ENCODE measurements at places on chromosomes 5 and 9.

DNA sequence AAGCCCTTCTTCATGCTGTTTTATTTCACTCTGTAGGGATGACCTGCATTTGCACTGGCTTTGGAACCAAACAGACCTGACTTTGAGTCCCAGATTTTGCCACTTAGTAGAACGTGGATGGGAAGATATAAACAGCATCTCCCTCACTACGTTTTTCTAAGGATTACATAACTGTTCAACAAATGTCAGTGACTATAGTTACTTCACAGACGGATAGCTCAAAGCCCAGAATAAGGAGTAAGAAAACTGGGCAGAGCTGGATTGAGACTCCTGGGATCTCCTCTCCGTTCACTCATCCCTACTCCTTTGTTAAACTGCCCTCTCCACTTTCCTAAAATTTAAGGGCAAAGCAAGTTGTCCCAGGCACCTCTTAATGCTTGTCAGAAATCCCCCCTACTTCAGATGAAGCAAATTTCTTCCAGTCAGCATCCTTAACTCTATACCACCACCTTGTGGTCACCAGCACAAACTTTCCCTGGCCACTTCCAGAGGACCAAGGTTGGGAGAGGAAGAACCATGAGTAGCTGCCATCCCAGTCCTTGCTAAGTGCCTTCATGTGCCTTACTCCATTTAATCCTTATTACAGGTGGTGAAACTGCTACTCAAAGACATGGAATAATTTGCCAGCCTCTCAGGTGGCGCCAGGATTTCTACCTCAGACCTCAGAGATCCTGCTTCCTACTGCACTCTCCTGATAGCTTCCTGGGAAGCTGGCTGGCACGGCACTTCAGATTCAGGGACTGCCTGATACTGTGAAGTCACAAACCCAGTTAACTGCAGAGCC, 38.4 kb downstream of the EGR1 start:
- no peak for DNase-seq

- DNase-seq: no peak
Measured at GRCh38 chr9:123642291-123643278, 286.6 kb downstream of the CRB2 start.

- no peak for DNase-seq
Measured at GRCh38 chr9:133773889-133774655, 35.9 kb upstream of the SARDH start.

DNA sequence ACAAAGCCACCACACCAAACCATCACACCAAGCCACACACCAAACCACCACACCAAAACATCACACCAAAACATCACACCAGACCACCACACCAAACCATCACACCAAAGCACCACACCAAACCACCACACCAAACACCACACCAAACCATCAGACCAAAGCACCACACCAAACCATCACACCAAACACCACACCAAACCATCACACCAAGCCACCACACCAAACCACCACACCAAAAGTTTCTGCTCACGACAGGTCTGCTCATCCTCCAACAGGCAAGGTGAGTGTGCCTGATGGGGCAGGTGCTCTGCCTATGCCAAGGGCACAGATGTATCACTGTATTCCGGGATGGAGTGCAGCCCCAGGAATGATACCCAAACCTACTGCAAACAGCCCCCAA, 87.9 kb upstream of the FSTL4 start:
- DNase-seq: no peak

GRCh38 chr5:8028243-8028642, 159.3 kb downstream of the MTRR start:
- DNase-seq: no peak

- no peak for DNase-seq
Measured at GRCh38 chr5:169667896-169668674, 31.0 kb downstream of the DOCK2 start.

- no peak for DNase-seq
Measured at GRCh38 chr5:141947316-141947715, 10.7 kb downstream of the PCDH12 start.

DNA sequence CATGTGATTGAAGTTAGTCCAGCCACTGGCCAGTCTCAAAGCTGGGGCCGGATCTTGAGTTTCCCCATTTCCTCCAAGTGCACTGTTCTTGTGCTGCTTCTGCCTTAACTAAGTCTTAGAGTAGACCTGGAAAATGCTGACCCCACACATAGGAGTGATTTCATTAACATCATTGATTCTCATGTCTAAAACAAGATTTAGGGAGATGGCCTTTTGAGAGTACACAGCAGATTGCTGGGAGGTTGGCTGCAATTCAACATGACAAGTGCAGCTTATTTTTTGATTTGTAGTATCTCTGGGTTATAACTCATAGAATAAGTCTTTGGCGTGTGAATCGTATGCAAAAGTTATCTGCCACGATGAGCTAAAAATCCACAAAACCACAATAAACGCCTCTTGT, 131.0 kb downstream of the CMYA5 start:
- no peak for DNase-seq

- no peak for DNase-seq
Measured at GRCh38 chr5:73893813-73894212, 267.8 kb downstream of the ARHGEF28 start.

DNA sequence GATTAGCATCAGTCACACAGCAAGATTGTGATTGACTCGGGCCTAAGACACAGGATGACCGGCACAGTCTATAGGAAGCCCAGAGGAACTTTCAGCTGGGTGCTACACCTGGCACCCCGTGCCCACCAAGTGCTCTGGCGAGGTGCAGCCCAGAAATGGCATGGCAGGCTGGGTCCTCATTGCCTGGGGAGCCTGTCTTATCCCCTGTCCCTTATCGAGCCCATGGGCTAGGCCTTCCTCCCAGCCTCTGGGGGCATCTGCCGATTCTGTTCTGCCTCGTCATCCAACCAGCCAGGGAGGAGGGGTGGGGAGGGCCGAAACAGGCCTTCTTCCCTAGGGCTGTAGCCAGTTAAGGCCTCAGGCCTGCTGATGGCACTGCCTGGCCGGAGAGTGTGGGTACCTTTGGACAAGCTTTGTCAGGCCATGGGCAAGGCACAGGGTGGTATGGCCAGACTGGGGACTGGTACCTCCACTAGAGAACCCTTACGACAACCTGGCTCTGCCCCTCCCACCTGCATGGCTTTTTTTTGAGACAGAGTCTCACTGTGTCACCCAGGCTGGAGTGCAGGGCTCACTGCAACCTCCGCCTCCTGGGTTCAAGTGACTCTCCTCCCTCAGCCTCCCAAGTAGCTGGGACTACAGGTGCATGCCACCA, 1.6 kb downstream of the GRK6 start:
- DNase-seq: no peak

DNA sequence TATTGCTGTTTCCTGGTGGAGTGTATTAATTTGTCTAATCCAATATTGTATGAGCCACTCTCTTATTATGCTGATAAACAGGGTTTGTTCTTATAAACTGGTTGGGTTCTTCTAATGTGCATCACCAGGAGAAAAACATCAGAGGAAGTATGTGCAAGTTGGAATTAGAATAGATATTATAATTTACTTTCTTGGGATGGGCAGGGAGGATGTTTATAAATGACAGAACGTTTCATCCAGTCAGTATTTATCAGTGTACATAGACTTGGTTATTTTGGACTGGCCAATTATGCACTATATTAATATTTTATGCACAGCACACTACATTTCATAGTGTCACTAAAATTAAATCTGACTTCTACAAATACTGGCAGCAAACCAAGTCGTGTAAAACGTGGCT, 495.8 kb downstream of the PSAT1 start:
- DNase-seq: no peak

DNA sequence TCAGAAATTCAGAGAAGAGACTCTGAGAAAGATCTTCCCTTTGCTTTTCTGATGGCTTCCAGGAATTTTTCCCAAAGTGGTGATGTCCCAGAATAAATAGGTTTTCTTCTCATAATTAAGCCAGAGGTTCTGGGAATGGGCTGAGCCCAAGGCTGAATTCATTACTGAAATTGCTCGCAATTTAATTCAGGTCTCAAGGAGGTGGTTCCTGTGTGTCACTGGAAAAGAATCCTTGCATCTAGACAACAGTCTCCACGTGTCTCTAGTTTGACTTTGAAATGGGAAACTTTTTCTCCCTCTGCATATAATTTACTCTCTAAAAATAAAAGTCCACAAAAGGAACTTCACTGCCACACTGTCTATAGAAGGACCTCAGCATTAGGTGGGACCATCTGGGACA, 27.8 kb upstream of the STX17 start:
- DNase-seq: no peak

DNA sequence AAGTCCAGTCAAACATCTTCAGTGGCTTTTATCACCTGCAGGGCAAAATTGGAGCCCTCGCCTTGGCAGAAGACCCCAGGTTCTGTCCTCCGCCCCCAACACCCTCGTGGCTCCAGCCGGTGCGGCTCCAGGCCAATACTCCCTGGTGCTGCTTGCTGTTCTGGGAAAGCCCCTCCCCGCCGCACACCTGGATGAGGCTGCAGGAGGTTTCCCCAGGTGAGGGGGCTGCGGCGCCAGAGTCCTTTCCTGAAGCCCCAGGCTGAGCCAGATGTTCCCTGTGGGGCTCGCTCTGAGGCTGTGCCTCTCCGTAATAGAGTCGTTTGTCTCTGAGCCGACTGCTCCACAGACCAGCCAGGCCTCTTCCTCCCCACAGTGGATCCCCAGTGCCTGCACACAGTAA, 375.4 kb upstream of the IRX1 start:
- no peak for DNase-seq

GRCh38 chr9:134965851-134966250, 48.1 kb upstream of the FCN1 start:
- no peak for DNase-seq

- DNase-seq: no peak
Measured at GRCh38 chr9:3768712-3769457, 243.1 kb upstream of the RFX3 start.

GRCh38 chr5:60960591-60960990, 15.6 kb downstream of the NDUFAF2 start:
- DNase-seq: no peak

- DNase-seq: no peak
Measured at GRCh38 chr9:129919277-129919676, 84.0 kb downstream of the USP20 start.

- DNase-seq: no peak
Measured at GRCh38 chr9:29289365-29289764, 1716.1 kb upstream of the C9orf72 start.

DNA sequence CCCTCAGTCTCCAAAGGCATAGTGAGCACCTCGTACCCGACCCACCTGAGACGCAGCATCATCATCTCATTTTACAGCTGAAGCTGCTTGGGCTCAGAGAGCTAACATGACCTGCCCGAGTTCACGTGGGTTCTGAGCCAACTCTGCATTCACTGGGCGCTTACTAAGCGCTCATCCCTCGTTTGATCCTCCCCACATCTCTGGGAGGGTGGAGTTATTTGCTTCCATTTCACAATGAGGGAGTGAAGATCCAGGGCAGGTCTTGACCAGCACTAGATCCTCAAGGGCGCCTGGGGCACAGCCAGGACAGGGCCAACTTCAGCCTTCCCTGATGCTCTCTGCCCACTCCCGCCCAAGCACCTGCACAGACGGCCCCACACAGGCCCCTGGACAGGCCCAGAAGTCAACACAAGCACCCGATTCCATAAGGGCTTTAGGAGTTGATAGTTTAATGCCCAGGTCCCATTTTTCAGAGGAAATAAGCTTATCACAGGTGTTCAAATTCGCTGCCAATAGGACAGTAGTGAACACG, 80.8 kb downstream of the HRH2 start:
- no peak for DNase-seq

DNA sequence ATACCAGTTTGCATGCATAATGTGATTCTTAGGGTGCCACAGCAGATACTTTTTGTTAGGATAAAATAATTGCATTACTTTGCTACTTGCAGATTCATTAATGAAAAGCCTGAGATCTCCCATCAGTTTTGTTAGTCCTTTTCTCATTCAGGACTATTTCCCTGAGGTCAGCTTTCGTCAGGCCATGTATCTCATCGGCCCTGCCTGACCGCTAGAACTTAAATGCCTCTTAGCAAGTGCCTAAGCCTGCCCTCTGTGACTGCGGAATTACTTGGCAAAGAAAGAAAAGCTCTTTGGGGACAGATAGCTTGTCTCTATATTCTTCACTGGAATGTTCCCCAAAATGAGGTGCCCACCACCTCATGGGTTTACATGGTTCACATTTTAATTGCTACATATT, 147.8 kb downstream of the KCTD16 start:
- no peak for DNase-seq

- DNase-seq: no peak
Measured at GRCh38 chr9:117687532-117687931, 16.7 kb upstream of the TLR4 start.

- no peak for DNase-seq
Measured at GRCh38 chr9:115939065-115939765, 214.4 kb upstream of the PAPPA start.

DNA sequence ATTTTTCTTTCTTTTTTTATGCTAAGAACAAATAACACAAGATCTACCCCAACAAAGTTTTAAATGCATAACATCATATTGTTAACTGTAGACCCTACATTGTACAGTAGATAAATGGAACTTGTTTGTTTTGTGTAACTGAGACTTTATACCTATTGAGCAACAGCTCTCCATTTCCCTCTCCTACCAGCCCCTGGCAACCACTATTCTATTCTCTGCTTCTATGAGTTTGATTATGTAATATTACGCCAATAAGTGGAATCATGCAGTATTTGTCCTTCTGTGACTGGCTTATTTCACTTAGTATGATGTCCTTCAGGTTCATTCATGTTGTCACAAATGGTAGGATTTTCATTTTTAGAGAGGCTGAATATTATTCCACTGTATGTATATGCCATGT, 308.2 kb upstream of the PRR16 start:
- DNase-seq: no peak

DNA sequence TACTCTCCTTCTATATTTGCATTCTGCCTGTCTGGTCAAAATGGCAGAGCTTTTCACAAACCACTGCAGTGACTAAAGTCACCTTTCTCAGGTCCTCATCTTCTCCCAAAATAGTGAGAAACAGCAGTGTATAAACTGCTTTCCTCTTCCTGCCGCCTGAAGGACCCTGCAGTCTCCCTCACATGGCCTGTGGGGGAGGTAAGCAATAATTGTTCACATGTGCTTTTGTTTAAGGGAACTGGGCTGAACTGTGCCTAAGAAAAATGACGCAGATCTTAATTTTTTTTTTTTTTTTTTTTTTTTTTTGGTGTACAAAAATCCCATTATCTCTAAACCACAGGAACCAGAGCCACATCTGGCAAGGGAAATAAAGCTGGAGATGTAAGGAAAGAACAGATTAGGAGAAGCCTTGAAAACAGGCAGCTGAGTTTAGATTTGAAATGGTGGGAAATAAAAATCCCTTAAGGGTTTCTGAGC, 131.7 kb upstream of the VLDLR start:
- no peak for DNase-seq

- no peak for DNase-seq
Measured at GRCh38 chr5:87268970-87269377, 1.3 kb downstream of the RASA1 start.

DNA sequence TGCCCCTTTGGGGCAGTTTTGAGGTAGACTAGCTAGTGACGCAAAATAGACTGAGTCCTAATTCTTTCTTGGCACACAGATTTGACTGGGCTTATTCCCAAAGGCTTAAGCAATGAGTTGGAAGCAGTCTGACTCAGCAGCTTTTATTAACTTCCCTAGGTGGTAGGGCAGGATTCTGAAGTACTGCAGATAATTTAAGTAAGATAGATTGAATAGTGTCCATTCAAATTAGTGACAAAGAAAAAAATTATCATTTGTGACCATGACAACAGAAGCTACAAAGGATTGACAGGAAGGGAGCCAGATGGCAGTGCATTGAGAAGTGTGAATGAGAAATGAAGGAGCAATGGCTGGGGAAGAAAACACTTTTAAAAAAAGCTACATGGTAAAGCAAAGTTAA, 649.4 kb downstream of the CDH9 start:
- no peak for DNase-seq

- no peak for DNase-seq
Measured at GRCh38 chr5:93189707-93190120, 391.3 kb downstream of the NR2F1-AS1 start.

- no peak for DNase-seq
Measured at GRCh38 chr5:107408564-107408963, 262.2 kb downstream of the EFNA5 start.
